ENCODE measurements at places on chromosomes 1 and 21.

GRCh38 chr21:37455504-37455911 is 88.9 kb downstream of the DYRK1A start:
- DNase-seq, result no peak

DNA sequence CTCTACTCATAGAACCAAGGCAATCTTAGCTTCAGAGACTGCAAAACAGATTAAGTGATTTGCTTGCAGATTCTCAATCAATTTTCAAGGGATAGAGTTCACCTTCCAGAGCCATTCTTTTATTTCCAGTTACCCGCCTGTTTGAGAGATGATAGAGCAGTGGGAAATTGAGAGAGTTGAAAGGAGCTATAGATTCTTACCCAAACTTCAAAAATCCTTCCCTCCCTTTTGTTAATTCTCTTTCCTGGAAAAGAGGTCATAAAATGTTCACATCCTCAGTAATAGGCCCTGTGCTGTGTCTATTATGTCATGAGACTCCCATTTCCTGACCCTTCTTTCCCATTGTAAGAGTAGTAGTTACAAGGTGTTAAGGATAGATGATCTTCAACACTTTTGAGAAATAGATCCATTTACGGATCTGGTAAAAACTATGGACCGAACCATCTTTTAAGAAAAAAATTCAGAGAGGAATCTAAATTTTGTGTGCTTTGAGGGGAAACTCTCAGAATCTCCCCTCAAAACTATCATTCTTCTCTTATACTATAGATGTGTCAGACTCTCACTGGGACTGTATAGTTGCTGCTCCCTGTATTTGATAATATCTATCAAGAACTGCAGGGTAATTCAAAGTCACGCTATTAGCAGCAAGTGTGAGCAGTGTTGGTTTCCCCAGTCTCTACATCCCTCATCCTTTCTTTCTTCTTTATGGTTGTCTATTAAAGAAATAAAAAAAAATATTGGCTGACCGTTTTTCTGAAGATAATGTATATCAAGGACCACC is 8.0 kb downstream of the RGS4 start:
- DNase-seq, result no peak

GRCh38 chr1:31764312-31765040 is at the start of gene ADGRB2:
Gene ADGRB2, minus strand, starts transcription at chr1:31764340. Its CDS starts 7,119 bp downstream, at chr1:31757221.
- no peak for DNase-seq

GRCh38 chr1:231407547-231408396 is 14.3 kb downstream of the EGLN1 start:
- DNase-seq, result no peak

GRCh38 chr1:31423418-31423947 is 10.5 kb downstream of the SERINC2 start:
- DNase-seq, result no peak

GRCh38 chr1:147585640-147586383 is 44.5 kb downstream of the BCL9 start:
- no peak for DNase-seq

GRCh38 chr1:2242814-2243725 is 15.0 kb downstream of the SKI start:
- no peak for DNase-seq

GRCh38 chr1:182255494-182255893 is 136.1 kb downstream of the GLUL start:
- DNase-seq, result no peak

DNA sequence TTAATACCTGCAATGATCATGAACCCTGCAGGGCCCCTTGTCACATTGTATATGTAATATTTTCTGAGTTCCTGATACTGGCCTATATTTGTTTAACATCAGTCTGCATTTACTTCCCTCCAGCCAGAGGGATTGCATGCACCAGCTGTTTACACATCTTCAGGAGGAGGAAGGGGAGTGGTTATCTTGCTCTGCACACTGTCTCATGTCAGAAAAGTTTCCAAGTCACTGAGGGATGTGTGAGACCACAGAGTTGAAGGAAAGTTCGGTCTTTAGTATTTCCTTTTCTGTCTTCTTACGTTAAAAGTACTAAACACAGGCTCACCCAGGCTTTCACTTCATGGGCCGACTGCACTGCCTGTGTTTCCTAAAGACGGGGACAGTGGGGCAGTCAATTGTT is 574.1 kb downstream of the LMO4 start:
- DNase-seq, result no peak

DNA sequence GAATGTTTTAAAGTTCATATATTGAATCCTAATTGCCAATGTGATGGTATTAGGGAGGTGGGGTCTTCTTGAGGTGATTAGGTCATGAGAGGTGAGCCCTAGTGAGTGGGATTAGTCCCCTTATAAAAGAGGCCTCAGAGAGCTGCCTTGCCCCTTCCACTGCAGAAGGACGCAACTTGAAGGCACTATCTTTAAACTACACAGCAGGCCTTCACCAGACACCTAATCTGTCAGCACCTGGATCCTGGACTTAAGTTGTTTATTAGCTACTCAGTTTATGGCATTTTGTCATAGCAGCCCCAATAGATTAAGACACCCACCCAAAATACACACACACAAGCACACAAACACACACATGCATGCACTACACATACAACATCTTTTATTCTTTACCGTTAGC is 61.4 kb downstream of the DAB1 start:
- no peak for DNase-seq

- no peak for DNase-seq
Measured at GRCh38 chr1:244444854-244445253, 6.9 kb downstream of the ADSS2 start.

- DNase-seq, result no peak
Measured at GRCh38 chr1:1302951-1303509, 4.7 kb downstream of the ACAP3 start.
